Activated T-helper 2 cell treated with anti-CD3 and anti-CD28 coated beads, Interferon-gamma antibody, Interleukin-2, Interleukin-4, amounts not matched to agents 10 μg/mL and 5 μg/mL and 100 μg/mL, durations not matched to agents 14 hours and 24 hours and 36 hours (primary cell): ENCODE measurements at places on chromosomes 7 and 10. TPM values are rescaled to one million over a fixed set of nuclear protein-coding genes. Genes with fewer than 3 reads are reported as not detected.

The DEPP1 gene
- total RNA-seq, result 0.64 and 1.5 TPM in 2 replicates

The ABCB1 gene
- total RNA-seq, result 1.9 and 2.0 TPM in 2 replicates

The RASA4B gene
- 17.1 and 20.3 TPM in 2 replicates for total RNA-seq

The CRYGN gene
- total RNA-seq, result not detected in 2 replicates

The LBX1 gene
- total RNA-seq, result not detected in 2 replicates

The HMX3 gene
- total RNA-seq, result not detected in 2 replicates

The SLC13A4 gene
- total RNA-seq, result not detected in 2 replicates

The GPR141 gene
- not detected in 2 replicates for total RNA-seq

The HNRNPF gene
- 503 and 520 TPM in 2 replicates for total RNA-seq
